Dermis microvascular lymphatic vessel endothelial cell (primary cell): ENCODE measurements at places on chromosomes 2 and 18.

GRCh38 chr2:230329946-230330605, 3.1 kb downstream of the SP140L start:
- no peak for DNase-seq

DNA sequence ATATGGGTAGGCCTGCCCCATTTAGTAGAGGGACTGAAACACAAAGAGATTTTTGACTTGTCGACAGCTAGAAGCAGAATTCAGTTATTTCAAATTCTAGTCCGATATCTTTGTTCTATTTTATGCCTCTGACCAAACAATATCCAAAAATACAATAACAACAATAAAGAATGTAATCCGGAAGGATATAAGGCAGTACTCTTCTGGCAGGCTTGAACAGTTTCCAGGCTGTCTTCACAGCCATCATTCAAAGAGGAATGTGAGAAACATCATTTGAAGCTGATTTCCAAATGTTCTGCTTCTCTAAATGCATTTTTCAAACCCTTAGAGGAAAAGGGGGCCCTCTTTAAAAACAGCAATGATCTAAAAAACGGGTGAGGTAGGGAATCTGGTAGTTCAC, 36.7 kb upstream of the SPTBN1 start:
- no peak for DNase-seq

GRCh38 chr2:11942178-11942569, 195.7 kb downstream of the LPIN1 start:
- DNase-seq = no peak

DNA sequence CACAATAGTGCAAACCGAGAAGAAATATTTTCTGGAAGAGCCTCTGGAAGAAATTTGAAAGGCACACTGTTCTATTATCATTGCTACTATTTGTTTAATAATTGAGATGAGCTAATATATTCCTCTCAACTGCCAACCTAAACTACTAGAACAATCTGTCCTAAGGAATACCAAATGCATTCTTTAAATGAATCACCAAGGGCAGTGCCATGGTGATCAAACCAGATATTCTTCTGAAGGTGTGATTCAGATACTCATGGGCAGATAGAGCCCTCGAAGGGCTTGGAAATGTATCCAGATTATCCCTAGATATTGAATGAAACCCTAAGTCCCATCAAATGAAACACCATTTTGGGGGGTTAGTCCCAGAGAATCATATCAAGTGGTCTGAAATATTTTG, 76.6 kb downstream of the FIGN start:
- DNase-seq = no peak

GRCh38 chr18:77063260-77063659, 69.3 kb downstream of the MBP start:
- no peak for DNase-seq
